ENCODE measurements at places on chromosomes 11 and 22. TPM values are rescaled to one million over a fixed set of nuclear protein-coding genes. Genes with fewer than 3 reads are reported as not detected.

Gene ELFN2
- total RNA-seq: 4.6 TPM

Gene OR5B21
- total RNA-seq: not detected

Gene OR8A1
- total RNA-seq: not detected

Gene NUP98
- 74.8 TPM for total RNA-seq

Gene MRGPRF
- 2.5 TPM for total RNA-seq

GRCh38 chr22:28792491-28793383 is 7.6 kb downstream of the XBP1 start:
- DNase-seq: no peak

DNA sequence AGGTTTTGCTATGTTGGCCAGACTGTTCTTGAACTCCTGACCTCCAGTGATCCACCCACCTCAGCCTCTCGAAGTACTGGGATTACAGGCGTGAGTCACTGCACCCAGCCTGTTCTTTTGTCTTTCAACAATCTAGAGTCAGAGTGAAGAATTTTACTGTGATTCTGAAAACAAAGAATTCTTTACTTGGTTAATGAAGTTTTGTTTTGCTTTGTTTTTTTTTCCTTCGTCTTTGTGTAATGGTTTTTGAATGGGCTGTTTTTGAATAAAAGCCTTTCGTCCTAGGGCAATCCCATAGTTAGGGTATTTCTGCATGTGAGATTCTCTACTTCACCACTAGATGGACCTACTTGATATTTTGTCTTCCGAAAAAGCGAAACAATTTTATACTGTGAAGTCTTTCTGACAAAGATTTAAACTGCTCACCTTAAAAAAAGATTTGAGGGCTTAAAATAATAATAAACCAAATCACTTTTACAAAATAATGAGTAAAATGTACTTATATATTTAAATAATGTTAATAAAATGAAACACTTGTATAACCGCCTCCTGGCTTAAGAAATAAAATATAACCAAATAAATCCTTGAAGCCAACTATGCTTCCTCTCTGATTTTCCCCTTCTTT is 43.4 kb upstream of the SC5D start:
- peak; percentile 23 for DNase-seq

DNA sequence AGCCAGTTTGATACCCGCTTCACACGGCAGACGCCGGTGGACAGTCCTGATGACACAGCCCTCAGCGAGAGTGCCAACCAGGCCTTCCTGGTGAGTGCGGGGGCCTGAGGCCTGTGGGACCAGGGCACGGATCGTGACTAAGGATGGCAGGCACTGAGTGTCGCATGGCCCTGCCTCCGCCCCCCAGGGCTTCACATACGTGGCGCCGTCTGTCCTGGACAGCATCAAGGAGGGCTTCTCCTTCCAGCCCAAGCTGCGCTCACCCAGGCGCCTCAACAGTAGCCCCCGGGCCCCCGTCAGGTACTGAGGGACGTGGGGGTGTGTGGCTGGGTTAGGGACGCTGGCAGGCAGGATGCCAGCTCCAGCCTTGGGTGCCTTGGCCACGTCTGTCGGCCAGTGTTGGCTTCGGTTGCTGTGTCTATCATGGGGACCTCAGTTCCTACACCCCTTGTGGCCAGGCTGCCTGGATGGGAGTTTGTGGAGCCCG is 3.0 kb downstream of the PTPRCAP start:
- DNase-seq: no peak

- no peak for DNase-seq
Observed at GRCh38 chr11:46353698-46354097, 6.4 kb downstream of the DGKZ start.

DNA sequence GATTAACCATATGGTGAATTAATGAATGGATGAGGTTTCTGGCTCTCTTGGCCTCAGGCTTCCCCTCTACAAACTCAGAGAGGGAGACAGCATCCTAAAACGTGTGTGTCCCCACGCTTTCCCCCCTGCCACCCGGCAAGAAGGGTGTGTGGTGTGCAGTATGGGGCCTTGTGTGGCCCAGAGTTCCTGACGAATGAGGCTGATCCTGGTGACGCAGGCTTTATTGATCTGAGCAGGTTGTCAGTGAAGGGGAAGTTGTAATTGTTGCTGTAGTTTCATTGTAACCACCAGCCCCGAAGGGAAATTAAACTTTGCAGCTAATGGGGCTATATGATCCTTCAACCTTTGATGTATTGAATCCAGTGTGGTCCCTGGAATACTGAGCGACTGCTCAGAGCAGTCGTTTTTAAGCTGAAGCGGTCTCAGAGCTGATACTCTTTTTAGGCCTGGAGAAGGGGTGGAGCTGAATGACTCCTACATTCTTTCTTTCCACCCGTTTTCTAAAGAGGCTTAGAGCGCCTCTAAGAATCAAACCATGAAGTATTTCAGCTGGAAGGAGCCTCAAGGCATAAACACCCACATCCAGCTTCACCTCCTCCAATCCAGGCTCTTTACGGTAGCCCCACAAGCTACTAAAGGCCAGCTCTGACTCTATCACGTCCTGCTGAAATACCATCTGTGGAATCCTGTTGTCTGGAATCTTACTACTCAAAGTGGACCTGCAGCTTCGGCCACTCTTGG is 284.7 kb downstream of the MIAT start:
- no peak for DNase-seq
